ENCODE measurements at places on chromosomes 2 and 18.

DNA sequence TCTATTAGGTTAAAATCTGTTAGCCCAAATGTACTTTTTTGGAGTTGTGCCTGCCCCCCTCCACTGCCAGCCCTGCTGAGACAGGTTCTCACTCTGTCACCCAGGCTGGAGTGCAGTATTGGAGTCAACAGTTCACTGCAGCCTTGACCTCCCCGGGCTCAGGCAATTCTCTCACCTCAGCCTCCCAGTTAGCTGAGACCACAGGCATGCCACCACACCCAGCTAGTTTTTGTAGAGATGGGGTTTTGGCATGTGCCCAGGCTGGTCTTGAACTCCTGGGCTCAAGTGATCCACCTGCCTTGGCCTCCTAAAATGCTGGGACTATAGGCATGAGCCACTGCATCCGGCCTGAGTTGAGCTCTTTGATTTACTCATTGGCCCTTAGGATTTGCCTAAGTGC lies 110.7 kb downstream of the ICA1L start:
- no peak for DNase-seq

- no peak for DNase-seq
Observed at GRCh38 chr2:197839327-197839726, 34.9 kb downstream of the PLCL1 start.

- DNase-seq, result no peak
Observed at GRCh38 chr2:74525717-74526648, at the start of gene DQX1. DQX1 (minus strand) TSS chr2:74526231; CDS start chr2:74525729, 502 bp downstream.

GRCh38 chr2:2572393-2573204 lies 241.5 kb upstream of the MYT1L start:
- no peak for DNase-seq

GRCh38 chr2:132909427-132909826 lies 239.4 kb upstream of the LYPD1 start:
- DNase-seq, result no peak

- no peak for DNase-seq
Observed at GRCh38 chr18:54241483-54241882, 17.0 kb upstream of the MBD2 start.

GRCh38 chr2:133287709-133288108 lies 280.6 kb downstream of the NCKAP5 start:
- DNase-seq, result no peak

Measured in stimulated activated CD8-positive, alpha-beta memory T cell treated with anti-CD3 and anti-CD28 coated beads, Interleukin-7, amount 100 ng/mL, for 4 hours (primary cell).